BJ (cell line): ENCODE measurements at places on chromosomes 13 and 19.

- no peak for DNase-seq
These were observed 86.5 kb upstream of the ABCC4 start for GRCh38 chr13:95387733-95388207.

- DNase-seq: no peak
These were observed 12.3 kb upstream of the HSPH1 start for GRCh38 chr13:31174018-31174417.

DNA sequence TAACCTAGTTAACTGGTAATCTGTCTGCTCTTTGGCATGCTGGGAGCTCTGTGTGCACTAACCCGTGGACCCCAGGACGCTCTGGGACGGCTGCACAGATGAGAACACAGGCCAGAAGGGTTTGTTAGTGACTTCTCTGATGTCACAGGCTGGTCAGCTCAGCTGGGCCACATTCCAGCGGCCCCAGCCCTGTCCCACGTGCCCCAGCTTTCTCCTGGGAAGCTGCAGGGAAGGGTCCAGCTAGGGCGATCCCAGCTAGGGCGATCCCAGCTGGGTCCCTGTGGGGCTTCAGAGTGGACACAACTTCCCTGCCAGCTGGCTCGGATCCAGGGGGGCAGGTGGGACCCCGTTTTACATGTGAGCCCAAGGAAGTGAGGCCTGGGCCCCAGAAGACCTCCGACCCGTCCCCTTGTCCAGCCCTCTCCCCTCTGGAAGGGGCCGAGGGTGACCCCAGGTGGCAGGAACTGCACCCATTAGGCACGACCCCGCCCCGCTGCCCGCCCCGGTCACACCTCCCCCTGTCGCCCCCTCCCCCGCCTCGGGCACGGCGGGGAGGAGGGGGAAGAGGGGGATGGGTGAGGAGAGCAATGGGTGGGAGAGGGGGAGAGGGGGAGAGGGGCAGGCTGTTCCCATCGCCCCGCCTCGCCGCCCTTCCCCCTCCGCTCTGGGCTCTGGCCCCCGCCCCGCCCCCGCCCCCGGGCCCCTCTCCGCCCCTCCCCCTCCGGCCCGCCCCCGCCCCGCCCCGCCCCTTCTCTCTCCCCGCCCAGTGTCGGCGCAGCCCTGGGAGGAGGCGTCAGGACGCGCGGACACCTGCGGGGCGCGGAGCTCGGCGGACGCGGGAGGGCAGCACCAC lies 75.2 kb upstream of the MCF2L start:
- DNase-seq: no peak

GRCh38 chr13:99959540-99960230 lies 11.9 kb downstream of the ZIC5 start:
- DNase-seq: no peak
